ENCODE measurements at places on chromosomes 1 and 21.
A peak's percentile ranks its signal among the peaks of the same experiment; 100 is the strongest.

DNA sequence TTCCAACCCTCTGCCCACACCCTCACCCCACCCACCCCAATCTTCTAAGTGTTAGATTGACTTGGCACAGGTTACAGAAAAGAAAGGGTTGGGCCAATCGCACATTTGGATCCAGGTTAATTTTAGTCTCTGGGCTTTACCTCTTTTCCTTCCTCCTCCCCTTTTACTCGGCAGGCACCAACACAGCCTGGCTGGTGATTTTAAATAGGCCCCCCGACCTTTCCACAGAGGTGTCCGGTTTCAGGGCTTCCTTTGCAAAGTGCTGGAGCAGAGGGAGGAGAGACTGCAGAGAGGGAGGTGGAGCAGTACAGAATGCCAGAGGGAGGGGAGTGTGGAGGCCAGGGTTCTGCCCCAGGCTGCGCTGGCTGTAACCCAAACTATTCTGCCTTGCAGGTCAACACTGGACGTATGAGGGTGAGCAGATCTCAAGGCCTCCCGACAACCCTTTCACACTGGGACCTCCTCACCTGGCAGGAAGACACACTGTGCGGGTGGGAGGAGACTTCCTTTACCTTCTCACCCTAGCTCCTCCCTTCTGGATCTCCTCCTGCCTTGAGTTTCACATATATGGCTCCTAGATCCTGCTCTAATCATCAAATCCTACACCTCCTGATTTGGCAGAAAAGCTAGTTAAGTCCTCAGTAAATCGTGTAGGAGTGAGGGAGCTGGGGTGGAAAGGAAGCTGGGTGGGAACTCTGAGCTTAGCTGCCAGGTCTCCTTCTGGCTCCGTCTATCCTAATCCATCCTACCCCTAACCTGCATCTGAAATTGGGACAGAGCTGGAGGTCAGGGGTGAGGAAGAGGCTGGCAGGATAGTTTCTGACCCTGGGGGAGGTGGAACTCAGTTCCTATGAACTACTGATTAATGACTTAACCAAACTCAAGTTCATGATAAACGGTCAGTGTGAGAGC is 2.4 kb downstream of the CA14 start:
- no peak for DNase-seq

DNA sequence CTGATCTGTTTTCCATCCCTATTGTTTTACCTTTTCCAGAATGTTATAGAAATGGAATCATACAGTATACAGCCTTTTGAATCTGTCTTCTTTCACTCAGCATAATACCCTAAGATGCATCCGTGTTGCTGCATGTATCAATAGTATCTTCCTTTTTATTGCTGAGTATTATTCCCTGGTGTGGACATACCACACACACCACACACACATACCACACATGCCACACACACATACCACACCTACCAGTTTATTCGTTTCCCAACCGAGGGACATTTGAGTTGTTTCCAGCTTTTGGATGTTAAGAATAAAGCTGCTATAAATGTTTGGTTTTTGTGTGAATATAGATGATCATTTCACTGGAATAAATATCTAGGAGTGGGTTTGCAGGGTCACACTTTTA is 22.2 kb upstream of the SLC30A1 start:
- peak; percentile 45 for DNase-seq

GRCh38 chr1:213750231-213751063 is 237.3 kb upstream of the PROX1 start:
- DNase-seq, result no peak

- peak; percentile 8 for DNase-seq
Measured at GRCh38 chr1:108897865-108898720, 21.3 kb downstream of the GPSM2 start.

DNA sequence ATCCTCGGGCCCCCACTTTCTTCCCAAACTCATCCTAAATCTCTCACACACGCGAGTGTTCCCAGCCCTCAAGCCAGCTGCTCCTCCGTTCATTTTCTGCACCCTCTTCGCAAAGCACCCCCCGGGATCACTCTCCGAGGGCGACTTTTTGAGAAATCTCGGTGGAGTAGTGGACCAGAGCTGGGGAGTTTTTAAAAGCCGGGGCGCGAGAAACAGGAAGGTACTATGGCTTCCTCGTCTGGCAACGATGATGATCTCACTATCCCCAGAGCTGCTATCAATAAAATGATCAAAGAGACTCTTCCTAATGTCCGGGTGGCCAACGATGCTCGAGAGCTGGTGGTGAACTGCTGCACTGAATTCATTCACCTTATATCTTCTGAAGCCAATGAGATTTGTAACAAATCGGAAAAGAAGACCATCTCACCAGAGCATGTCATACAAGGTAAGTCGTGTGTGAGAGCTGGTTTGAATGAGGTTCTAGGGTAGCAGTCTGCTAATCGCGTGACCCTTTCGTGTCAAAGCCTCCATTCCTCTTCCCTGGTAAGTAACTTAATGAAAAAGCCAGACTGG is 800 bp downstream of the DR1 start:
- no peak for DNase-seq

- DNase-seq, result no peak
Measured at GRCh38 chr1:15557594-15557993, 27.3 kb downstream of the AGMAT start.

DNA sequence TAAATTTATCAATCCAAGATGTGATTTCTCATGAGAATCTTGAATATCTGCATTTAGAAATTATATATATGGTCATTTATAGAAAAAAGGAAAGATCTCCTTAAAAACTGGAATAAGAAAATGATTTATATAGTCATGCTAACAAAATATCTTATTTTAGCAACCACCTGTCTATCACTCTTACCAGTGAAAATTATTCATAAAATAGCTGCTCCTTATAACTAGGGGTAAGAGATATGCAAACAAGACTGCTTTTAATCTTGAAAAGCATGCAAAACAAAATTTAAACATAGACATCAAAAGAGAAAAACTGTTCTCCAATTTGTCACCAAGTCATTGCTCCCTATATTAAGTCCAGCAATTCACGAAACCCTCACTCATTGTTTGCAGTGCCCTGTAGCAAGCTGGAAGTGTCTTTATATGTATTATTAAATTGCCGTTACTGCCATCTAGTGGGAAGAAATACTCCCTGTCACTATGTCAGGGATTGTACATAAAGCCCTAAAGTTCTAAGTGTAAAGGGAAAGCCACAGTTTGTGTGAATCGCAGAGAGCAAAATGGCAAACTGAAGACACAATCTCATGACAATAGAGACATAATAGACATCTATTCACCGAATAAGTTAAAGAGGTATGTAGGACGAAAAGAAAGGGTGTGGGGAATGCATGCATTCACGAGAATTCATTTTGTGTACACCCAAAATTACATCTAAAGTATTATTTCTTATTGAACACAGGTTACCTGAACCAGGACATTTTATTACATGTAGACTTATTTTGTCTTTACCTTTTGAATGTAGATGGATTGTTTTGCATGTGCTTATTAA is 600.5 kb downstream of the USP25 start:
- peak; percentile 86 for DNase-seq

DNA sequence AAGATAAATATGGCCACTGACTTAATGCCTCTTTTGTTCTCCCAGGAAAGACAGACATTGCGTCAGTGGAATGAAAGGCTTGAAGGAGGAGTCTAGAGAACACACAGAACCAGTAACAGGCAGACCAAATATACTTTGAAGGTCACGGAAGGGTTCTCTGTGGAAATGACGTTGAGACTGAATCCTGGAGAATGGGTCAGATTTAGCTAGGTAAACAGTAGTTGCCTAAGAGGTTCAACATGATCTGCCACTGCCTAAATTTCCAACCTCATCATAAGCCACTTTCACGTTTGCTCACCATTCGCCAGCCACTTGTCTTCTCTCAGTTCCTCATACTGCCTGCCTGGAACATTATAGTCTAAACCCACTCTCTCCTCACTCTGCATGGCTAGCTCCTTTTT is 20.5 kb downstream of the PLA2G4A start:
- peak; percentile 40 for DNase-seq

DNA sequence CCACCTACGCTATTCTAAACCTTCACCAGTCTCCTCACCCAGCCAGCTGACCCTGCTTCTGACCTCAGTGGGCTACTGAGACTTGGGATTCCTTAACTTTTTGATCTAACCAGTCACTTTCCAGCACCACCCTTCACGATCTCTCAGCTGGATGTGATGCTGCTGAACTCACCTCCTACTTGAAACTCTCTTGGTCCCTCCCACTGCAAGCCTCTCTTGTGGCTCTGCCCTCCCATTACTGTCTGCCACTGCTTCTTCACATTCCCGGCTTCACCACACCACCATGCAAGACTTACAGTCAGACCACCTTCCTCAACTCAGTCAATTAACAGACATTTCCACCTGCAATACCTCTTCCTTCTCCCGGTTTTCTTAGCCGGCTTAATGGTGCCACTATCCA is 6.3 kb downstream of the TAF5L start:
- no peak for DNase-seq

GRCh38 chr1:934991-935750 is 11.4 kb downstream of the SAMD11 start:
- no peak for DNase-seq

DNA sequence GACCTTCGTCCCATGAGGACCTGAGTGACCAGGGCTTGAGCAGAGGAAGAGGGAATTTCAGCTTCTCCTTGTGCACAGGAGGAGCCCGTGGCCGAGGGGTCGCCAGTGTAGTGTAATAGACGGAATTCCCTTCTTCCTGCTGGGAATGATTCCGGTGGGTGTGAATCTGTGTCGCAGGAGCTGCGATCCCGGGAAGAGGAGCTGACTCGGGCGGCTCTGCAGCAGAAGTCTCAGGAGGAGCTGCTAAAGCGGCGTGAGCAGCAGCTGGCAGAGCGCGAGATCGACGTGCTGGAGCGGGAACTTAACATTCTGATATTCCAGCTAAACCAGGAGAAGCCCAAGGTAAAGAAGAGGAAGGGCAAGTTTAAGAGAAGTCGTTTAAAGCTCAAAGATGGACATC is 34.4 kb downstream of the MAP3K21 start:
- no peak for DNase-seq

DNA sequence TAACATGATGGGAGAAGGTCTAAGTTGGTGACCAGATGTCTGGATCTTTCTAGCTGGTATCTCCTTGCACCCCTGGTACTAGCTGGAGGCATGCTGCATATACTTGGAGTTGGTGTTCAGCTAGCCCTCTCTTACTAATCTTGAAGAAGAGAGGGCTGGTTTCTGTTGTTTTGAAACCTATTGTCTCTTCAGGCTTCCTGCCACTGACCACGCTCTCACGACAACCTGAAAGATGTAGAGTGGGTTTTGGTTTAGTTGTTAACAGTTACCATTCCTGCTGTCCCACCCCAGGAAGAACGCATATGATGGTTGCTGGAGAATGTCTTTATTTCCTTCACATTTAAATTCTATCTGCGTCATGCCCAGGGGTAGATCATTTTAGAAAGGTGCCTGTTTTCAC is 3.6 kb downstream of the MAN1C1 start:
- DNase-seq, result no peak

GRCh38 chr1:1238702-1239178 is 6.7 kb downstream of the B3GALT6 start:
- no peak for DNase-seq

DNA sequence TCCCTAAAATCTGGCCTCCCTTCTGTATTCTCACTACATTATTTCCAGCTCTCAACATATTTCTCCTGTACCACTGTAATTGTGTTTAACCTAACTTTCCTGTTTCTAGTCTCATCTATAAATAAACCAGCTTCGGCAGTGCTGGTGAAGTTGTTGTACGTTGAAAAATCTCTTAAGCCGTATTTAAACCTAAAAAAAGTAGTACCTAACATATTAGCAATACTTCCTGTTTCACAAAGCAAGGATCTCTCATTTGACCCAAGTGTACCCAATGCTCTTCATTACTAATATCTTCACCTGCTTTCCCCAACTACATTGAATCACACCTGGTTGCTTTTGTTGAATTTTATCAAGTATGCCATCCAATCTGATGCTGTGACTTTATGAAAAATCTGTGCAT is 42.2 kb upstream of the RGS21 start:
- no peak for DNase-seq

DNA sequence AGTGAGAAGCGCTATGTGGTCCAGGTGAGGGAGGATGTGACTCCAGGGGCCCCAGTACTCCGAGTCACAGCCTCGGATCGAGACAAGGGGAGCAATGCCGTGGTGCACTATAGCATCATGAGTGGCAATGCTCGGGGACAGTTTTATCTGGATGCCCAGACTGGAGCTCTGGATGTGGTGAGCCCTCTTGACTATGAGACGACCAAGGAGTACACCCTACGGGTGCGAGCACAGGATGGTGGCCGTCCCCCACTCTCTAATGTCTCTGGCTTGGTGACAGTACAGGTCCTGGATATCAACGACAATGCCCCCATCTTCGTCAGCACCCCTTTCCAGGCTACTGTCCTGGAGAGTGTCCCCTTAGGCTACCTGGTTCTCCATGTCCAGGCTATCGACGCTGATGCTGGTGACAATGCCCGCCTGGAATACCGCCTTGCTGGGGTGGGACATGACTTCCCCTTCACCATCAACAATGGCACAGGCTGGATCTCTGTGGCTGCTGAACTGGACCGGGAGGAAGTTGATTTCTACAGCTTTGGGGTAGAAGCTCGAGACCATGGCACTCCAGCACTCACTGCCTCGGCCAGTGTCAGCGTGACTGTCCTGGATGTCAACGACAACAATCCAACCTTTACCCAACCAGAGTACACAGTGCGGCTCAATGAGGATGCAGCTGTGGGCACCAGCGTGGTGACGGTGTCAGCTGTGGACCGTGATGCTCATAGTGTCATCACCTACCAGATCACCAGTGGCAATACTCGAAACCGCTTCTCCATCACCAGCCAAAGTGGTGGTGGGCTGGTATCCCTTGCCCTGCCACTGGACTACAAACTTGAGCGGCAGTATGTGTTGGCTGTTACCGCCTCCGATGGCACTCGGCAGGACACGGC is 2.2 kb downstream of the CELSR2 start:
- DNase-seq, result no peak

- no peak for DNase-seq
Measured at GRCh38 chr1:37892151-37893047, 33.0 kb upstream of the MTF1 start.

DNA sequence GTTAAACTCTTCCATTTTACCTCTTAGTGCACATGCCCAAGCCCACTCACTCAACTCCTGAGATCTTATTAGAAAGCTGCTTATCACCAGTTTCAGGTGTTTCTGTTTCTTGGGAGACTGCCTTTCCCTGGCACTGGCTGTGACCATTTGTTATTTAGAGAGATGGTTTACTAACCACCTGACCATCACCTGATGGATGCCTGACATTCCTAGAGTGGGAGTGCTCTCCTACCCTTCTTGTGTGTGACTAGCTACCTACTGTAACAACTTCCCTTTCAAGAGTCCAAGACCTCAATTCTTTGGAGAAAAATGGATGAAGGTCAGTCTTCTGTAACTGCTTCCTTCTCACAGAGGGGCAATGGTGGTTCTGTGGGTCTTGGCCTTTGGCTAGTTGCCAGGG is 755.2 kb upstream of the ADAMTS5 start:
- peak; percentile 13 for DNase-seq

GRCh38 chr1:107162745-107163144 is 21.9 kb downstream of the NTNG1 start:
- DNase-seq, result no peak

- DNase-seq, result no peak
Measured at GRCh38 chr1:92408825-92409224, 77.9 kb downstream of the GFI1 start.

All from T47D (cell line).